ENCODE measurements at places on chromosomes 1 and 21. TPM values are rescaled to one million over a fixed set of nuclear protein-coding genes. Genes with fewer than 3 reads are reported as not detected.
A peak's percentile ranks its signal among the peaks of the same experiment; 100 is the strongest.

DNA sequence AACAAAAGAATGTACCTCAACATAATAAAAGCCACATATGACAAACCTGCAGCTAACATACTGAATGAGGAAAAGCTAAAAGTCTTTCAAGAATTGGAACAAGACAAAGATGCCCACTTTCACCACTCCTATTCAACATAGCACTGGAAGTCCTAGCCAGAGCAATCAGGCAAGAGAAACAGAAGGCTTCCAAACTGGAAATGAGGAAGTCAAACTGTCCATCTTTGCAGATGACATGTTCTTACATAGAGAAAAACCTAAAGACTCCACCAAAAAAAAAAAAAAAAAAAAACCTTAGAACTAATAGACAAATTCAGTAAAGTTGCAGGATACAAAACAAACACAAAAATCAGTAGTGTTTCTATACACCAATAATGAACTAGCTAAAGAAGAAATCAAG, 20.2 kb downstream of the NSL1 start:
- DNase-seq, result no peak

- no peak for DNase-seq
Measured at GRCh38 chr1:167594822-167595221, 35.2 kb upstream of the RCSD1 start.

DNA sequence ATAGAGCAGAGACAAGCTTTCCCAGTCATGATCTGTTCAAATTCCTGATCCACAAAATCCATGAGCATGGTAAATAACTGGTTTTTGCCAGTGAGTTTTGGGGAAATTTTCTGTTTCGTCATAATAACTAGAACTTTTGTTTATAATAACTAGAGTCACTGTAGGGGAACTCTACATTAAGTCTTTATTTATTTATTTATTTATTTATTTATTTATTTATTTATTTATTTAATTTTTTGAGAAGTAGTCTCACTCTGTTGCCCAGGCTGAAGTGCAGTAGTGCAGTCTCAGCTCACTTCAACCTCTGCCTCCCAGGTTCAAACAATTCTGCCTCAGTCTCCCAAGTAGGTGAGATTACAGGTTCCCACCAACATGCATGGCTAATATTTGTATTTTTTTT, 1106.8 kb downstream of the AMY1C start:
- DNase-seq, result no peak

- no peak for DNase-seq
Measured at GRCh38 chr1:100178091-100178490, at the start of gene LRRC39. Gene LRRC39, minus strand, starts transcription at chr1:100178256. Its CDS starts 9,740 bp downstream, at chr1:100168516.

- no peak for DNase-seq
Measured at GRCh38 chr21:29601047-29601446, 302.3 kb downstream of the BACH1 start.

GRCh38 chr1:221849110-221849509, 107.2 kb upstream of the DUSP10 start:
- DNase-seq, result no peak

DNA sequence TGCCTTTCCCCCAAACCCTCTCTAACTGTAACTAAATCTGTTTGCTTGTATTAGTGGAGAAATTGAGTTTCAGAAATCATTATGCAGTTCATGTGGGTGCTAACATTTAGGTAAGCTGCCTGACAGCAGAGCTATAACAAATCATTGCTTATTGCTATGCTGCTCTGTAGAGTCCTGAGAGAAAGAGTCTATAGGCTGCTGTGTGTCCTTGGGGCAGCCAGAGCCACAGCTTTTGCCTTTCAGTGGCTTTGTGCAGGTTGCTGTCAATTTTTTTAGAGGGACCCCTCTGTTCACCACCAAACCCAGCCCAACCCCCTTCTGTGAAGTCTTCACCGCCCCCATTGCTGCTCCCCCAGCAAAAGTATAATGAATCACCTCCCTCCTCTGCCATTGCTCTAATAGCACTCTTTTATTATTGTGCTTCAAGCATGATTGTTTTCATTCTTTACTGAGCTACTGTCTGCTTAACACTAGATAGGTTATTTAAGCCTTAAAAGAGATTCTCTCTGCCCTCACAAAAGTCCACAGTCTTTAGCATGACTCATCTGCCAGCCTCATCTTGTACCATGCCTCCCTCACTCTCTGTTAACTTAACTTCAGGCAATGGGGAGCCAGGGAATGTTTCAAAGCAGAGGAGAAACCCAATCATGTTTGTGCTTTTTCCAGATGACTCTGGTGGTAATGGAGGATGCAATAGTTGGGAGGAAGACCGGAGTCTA, 38.6 kb downstream of the DIRAS3 start:
- DNase-seq, result no peak

DNA sequence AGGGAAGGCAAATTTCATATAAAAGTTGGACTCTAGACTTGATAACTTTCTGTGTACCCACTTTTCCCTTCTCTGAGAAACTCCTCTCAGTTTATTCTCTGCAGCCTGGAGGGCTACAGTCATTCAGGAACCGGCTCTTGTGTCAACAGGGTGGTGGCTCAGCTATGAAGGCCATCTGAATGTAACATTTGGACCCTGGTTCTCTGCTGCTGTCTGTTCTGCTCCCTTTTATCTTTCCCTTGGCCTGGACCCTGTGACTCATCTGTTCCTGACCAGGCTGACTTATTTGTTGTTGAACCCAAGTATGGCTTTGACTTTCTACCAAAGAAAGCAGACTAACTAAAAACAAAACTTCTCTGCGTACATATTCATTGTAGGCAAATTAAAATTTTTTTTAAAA, 75.4 kb downstream of the CENPF start:
- no peak for DNase-seq

DNA sequence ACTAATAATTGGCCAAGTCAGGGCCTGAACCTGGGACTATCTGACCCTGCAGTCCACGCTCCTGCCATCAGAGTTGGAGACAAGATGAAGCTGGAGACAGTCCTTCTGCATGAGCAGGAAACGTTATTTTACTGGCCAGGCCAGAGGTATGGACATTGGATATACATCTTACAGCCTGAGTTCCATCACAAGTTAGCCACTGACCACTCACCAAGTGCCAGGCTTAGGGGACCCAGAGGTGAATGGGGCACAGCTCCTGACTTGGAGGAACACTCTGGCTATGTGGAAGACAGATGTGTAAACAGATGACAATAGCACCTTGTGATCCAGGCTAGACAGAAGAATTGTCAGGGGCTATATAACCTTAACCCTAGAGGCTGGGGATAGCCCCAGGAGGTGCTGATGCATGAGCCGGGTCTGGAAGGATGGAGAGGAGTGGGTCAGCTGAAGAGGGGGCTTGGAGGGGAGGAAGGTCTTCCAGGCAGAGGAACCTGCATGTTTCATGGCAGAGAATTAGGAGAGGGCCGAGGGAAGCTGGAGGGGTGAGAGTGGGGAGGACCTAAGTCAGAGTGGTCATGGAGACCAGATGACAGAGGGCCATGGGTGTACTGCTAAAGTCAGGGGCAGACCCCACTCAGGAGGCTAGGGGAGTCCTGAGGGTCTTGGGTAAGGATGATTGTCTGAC, 52.5 kb upstream of the DMRTB1 start:
- DNase-seq, result no peak

Gene CHD5
- 31.4 TPM for total RNA-seq

Gene KCNT2
- total RNA-seq, result 28.1 TPM

Gene EFNA3
- 9.8 TPM for total RNA-seq

Gene BMP8A
- total RNA-seq, result 0.41 TPM

DNA sequence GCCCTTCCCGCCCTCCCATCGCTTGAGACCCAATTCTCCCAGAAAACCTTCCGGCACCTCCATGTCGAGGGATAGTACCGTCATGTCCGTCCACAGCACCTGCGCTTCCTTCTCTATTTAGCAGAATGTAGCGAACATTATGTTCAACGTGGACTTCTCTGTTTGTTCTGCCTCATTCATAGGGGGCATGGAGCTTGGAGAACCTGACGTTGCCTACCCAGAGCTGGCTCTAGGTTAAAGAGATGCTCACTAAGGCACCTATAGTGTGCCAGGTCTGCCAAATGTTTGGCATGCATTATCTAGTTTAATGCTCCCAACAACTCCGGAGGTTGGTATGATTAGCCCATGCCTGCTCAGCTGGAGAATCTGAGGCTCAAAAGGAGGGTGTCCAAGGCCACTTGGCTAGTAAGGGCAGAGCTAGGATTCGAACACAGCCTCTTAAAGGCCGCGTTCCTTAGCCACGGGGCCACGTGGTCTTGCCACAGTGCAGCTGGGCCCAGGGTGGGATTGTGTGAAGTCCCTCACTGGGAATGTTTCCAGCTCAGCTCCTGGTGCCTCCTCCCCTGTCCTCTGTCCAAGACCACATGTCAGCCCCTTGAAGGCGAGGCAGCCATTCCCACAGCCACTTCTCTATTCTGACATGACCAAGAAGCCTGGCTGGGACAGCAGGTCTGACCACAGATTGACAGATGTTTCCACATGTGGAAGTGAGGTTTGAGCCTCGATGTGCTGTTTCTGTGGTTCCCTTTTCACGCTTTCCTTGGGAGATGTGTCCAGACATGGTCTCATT, 57.8 kb downstream of the RUNX3 start:
- DNase-seq, result no peak

Gene PTPN22
- total RNA-seq, result 0.82 TPM

DNA sequence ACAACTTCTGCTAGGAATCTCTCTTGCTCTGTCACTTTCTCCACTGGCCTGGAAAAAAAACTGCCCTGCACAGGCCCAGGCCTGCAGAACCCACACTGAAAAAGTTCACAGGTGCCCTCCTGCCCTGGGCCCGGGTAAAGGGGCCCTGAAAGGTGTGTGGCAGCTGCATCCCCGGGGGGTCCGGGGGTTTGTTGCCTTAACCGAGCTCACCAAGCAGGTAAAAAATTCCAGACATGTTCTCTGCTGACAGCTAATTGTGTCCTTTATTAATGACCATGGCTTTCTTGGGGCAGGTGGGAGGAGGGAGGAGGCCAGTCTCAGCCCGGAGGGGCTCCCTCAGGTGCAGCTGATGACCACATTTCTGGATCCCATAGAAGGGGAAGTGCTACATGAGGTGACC, 122.9 kb downstream of the LACTBL1 start:
- DNase-seq, result no peak

Gene C1QA
- 8.6 TPM for total RNA-seq

- DNase-seq, result no peak
Measured at GRCh38 chr1:13769212-13769611, 69.2 kb downstream of the PRDM2 start.

DNA sequence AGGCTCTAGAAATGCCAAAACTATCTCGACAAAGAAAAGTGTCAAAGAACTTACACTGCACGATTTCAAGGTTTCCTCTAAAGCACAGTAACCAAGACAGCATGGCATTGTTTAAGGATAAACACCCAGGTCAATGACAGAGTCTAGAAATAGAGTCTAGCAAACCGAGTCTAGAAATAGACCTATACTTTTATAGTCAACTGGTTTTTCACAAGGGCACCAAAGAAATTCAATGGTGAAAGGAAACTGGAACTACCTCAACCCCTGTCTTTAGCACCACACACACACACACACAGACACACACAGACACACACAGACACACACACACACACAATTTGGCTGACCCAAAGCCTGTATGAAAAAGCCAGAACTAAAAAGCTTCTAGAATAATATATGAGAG, 67.1 kb upstream of the PGBD5 start:
- DNase-seq, result no peak

Gene COL18A1
- total RNA-seq, result 11.4 TPM

Gene RHEX
- 0.41 TPM for total RNA-seq

Gene KIF17
- 10.2 TPM for total RNA-seq

GRCh38 chr21:32298658-32299081, at the start of gene MRAP:
Gene MRAP, plus strand, starts transcription at chr21:32298855. Its CDS starts 117 bp downstream, at chr21:32298972.
- no peak for DNase-seq

Gene KRTAP27-1
- not detected for total RNA-seq

DNA sequence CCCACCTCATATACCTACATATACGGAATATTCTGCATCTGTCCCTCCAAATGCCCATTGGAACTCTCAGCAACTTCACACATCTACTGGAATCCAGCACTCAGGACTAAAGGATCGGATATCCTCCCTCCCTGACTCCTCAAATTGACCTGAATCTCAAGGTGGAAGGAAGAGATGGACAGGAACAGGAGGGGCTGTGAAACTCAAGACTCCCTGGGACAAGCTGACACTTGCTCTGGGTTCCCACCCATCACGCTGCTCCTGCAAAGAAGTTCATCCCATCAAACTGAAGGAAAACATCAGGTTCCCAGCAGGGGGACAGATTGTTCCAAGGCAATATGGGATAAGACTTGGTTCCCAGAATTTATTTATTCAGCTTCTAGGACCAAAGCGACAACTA, 30.3 kb upstream of the TIAM1 start:
- DNase-seq, result no peak

DNA sequence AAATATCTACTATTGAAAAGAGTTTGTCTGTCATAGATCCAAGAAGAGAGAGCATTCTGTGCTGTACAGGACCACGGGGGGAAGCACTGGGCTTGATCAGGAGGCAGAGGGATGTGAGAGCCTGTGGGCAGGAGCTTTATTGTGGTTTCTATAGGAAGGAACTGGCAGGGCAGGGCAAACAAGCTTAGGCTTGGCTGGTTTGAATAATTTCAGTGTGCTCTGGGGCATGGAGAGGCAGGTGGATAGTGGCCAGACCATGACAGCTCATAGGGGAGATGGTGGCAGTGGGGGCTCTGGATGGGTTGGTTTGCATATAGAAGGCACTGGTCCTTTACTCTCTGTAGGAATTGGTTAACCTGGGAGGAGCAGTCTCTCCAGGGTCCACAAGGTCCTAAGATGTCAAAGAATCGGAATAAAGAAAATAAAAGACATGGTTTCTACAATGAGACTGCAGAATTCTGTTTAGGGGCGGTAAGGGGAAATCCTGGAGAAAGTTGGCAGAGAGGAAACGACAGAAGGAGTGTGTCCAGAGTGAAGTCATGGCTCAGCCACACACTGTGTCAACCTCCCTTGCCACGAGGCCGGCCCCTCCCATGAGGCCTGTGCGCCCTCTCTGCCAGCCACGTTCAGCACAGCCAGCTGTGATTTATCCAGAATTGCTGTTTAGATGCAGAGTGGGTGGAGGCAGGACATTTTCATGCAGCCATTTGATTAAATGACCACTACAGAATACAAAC, 81.7 kb upstream of the PGBD5 start:
- DNase-seq, result peak; percentile 30

Gene PARS2
- 3.3 TPM for total RNA-seq

DNA sequence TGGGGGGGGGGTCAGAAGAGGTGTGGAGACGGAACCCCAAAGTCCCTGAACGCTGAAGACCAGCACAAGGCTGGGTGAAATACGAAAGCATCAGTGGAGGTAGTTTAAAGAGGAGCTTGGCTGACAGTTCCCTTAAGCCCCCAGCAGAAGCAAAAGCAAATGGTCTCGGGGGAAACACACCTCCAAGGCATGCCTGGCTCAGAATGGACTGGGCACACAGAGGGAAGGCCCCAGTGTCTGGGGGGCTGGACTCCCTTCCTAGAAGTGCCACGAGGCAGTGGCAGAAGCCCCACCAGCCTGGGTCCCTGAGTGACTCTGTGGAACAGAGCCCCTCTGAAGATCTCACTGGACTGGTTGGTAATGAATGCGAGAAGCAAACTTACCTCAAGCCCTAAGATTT, 43.9 kb downstream of the UBE2G2 start:
- DNase-seq, result no peak

- no peak for DNase-seq
Measured at GRCh38 chr1:68358439-68358838, 91.3 kb downstream of the RPE65 start.

GRCh38 chr1:17539477-17540254, at the start of gene ARHGEF10L:
Gene ARHGEF10L, plus strand, starts transcription at chr1:17539698. Its CDS starts 40,898 bp downstream, at chr1:17580596.
- peak; percentile 71 for DNase-seq

- DNase-seq, result no peak
Measured at GRCh38 chr1:28139025-28139712, 37.3 kb downstream of the PTAFR start.

Measured in frontal cortex (tissue), 4 donors.